ENCODE measurements at places on chromosomes 5 and 9.

GRCh38 chr5:147671365-147671764 lies 111.2 kb downstream of the JAKMIP2 start:
- no peak for DNase-seq

GRCh38 chr9:77831781-77832180 lies 183.7 kb upstream of the GNA14 start:
- DNase-seq: no peak

GRCh38 chr5:174720612-174721529 lies 3.5 kb upstream of the MSX2 start:
- no peak for DNase-seq

DNA sequence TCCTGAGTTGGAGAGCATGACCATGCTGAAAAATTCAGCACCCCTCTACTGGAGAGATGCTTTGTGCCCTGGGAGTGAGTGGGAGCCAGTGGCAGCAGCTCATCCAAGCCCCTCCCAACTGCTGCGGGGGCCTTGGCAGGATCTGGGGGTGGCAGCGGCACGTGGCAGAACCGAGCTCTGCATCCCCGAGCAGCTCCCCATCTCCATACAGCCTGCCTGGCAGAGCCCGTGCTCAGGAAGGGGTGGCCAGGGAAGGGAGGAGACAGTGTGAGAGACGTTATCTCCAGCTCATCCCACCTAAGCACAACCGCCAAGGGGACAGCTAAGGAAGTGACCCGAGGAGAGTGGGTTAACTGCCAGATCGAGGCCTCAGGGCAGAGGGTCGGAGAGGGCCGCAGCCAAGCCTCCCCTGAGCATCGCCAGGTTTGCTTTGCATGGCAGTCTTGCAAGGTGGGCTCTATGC lies 17.2 kb upstream of the DPM2 start:
- no peak for DNase-seq

DNA sequence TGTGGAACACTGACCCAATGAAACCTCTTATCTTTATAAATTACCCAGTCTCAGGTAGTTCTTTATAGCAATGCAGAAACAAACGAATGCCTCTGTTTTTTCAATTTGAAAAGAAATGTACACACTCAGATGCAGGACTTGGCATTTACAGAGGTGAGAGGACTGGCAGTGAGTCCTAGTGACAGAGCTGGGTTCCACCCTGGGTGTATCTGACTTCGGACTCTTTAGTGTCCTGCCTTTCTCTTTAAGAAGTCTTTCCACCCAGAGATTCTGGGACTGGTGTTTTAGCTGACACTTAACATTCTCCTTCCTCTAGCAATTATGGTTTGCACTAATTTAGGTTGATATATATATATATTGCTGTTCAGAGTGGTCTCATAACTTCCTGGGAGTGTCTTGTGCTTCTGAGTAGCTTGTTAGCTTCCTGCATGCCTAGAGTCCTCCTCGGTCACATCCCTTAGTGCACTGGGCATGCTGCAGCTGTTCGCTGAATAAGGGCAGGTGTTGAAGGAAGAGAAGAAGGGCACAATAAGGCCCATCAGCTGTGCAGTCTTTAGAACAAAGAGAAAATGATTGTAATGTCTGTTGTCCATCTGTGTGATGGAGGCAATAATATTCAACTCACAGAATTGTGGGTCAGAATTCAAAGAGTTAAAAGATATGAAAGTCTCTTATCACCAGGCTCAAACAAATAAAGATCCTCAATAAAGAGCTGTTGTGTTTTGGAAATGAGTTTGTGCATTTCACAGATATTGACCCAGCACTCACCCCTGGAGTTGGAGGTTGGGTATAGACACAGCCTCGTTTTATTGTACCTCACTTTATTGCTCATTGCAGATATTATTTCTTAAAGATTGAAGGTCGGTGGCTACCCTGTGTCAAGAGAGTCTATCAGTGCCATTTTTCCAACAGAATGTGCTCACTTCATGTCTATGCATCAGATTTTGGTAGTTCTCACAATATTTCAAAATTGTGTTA lies 187.1 kb downstream of the TRIM32 start:
- DNase-seq: no peak

- no peak for DNase-seq
Observed at GRCh38 chr5:133731951-133732350, 119.6 kb upstream of the FSTL4 start.

DNA sequence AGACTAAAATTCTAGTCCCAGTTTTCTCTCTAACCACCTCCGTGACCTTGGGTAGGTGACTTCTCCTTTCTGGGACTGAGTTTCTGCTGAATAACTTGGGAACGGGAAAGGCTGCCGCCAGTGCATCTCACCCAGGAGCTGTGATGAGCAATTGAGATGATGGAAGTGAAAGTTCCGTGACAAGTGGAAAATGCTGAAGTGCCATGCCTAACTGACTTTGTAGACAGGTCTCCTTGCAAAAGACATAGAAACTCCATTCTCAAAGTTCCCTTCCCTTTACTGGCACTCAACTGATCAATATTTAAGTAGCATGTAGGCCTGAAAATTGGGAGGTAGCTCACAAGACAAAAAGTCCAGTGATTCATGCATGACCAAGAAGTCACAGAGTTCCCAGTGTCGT lies 6.3 kb upstream of the ADAM19 start:
- no peak for DNase-seq

DNA sequence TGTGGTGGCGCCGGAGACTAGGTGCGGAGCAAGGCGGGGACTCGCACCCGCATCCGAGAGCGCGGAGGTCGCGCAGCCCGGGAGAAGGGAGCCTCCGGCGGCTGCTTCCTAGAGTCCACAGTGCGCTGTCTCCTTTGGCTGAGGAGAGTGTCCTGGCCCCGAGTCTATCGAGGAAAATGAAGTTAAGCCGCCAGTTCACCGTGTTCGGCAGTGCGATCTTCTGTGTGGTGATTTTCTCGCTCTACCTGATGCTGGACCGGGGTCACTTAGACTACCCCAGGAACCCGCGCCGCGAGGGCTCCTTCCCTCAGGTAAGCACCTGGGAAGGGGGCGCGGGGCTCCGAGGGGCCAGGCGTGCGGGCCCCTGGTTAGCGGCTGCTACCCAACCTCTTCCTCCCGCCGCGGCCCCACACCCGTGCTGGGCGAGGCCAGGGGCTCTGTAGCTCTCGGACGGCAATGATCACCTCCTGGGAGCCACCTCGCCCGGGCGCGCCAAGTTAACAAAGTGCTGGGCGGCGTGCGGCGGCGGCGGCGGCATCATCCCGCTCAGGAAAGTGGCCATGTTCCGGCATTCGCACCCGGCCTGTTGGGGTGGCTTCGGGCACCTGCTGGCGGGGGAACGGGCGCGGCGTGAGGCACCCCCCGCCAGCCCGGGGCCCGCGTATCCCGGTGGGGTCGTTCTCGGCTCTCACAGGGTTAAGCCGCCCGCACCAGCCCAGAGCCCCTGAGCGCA lies 681 bp downstream of the MAN2A1 start:
- peak; percentile 44 for DNase-seq

GRCh38 chr9:136361047-136361753 lies 2.3 kb downstream of the DNLZ start:
- no peak for DNase-seq

- no peak for DNase-seq
Observed at GRCh38 chr5:42991404-42992087, 48.6 kb downstream of the ANXA2R start.

- DNase-seq: no peak
Observed at GRCh38 chr5:53871050-53871449, 310.6 kb downstream of the NDUFS4 start.

DNA sequence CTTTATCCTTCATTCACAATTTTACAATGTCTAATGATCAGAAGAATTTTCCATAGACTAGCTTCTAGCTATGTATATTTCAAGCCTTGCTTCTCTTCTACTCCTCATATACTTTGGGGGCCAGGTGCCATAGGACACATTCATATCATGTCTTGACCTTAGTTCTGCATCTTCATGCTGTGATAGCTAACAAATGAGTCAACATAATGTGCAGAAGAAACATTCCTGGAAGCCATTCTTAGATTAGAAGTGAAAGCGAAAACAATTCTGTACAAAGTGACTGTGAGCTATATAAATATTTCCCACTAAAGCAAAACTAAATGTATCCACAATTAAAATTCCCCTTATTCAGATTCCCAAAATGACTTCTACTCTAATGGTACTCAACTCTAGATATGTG lies 320.2 kb upstream of the NREP start:
- no peak for DNase-seq

DNA sequence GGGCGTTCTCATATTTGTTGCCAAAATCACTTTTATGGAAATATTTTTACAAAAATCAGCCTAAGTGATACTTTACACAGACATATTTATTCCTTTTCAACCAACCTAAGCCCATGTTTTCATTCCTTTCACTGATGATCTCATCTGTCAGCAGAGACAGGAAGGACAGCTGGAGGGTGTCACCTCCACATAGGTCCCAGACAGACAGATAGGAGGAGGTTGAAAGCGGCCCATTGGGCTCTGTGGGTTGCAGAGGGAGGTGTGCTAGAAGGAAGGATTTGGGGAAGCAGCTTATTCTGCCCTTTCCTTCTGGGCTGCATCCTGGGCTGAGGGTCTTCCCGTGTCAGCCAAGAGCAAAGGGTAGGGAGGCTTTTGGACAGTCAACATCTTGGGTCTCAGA lies 26.0 kb upstream of the SEMA4D start:
- peak; percentile 50 for DNase-seq

DNA sequence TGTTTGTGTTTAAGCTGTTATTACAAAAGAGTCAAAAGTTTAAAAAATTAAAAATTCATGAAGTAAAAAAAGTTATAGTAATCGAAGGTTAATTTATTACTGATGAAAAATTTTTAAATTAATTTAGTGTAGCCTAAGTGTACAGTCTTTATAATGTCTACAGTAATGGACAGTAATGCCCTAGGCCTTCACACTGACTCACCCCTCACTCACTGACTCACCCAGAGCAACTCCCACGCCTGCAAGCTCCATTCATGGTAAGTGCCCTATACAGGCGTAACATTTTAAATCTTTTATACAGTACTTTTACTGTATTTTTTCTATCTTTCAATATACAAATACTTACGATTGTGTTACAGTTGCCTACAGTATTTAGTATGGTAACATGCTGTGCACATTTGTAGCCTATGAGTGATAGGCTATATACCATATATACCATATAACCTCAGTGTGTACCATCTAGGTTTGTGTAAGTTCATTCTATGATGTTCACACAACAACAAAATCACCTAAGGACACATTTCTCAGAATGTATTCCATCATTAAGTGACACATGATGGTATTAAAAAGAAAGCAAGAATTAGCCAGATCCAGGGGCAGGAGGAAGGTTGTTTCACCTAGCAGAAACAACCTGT lies 40.1 kb downstream of the DCAF10 start:
- DNase-seq: no peak

DNA sequence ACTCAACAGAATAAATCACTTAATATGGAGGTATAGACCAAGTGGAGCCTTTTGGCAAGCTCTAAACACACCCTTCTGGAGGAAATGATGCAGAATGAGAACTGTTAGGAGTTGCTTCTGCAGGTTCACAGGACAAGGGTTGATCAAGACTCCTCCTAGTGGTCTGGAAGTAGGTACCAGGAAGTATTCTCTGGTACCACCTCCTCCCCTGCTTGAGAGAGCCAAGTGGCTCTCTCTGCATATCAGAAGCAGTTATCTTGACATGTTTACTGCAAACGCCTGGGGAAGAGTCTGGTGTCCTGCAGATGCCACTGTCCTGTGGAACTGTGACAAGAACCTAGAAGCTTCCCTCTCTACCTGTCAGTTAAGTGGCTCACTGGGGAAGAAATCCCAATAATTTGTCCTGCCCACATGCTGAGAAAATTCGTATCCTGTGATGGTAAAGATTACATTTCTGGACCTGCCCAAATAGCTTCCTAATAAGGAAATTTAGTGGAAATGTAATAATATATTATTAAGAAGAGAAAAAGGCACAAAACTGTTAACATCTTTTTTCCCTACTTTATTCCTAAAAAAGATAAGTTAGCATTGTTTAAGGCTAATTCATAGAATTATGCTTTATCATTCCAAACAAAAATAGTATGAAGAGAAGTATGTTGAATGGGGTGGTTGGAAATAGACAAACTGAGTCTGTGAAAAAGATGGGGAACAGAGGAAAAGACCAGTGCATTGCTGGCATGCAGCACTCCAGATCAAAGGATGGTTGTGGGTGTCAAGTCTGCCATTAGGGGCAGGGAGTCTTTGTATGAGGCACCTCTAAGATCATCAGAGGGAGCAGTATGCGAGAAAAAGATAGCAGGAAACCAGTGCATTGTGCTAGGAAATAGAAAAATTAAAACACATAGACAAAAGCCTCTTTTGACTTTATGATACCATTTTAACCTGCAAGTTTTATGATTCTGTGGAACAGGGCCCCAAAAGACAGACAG lies 118.8 kb downstream of the CDC42SE2 start:
- DNase-seq: peak; percentile 35

DNA sequence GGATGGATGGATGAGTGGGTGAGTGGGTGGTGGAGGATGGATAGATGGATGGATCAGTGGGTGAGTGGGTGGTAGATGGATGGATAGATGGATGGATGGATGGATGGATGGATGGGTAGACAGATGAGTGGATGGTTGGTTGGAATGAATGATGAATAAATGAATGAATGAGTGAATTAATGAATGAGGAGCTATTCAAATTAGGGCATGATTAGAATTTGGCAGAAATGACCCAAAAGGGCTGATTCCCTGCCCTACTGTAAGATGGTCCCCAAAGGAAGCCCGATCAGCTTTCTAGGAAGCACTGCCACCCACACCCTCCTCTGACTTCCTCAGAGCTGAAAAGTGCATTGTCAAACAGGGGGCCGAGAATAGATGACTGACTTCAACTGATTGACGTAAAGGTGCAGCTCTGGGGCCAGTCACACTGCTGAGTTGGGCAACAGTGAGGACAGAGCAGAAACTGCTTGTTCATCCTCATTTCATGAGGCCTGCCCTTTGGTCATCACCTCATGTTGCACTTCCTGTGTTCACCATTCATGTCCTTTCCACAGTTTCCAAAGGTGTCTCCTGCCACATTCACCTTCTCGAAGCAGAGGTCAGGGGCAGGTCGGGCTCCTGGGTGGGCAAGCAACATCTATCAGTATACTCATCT lies 34.3 kb downstream of the NIPAL4 start:
- no peak for DNase-seq

DNA sequence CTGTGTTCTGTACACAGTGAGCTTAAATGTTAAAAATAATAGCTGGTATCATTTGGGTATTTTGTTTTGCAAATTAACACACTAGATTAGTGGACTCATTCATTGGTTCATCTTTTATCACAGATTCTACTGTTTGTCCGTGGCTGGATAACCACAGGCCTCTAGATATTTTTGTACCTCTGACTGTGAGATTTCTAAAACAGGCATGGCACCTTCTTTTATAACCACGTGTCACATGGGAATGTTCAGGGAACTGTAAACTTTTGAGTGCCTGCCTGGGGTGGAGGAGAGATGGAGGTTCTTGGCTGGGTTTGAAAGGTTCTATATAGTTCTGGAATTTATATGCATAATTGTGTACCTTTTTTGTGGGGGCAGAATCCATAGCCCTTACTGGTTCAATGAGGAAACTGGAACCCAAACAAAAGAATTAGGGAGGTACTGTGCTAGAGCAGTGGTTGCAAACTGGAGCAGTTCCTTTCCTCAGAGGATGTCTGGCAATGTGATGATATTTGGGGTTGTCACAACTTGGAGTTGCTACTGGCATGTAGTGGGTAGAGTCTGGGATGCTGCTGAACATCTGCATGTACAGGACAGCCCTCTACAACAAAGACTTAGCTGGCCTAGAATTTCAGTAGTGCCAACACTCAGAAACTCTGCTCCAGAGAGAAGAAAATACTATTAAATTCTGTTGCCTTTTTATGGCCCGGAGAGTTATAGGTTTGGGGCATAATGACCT lies 16.9 kb downstream of the TLE4 start:
- DNase-seq: no peak

Measured in activated CD8-positive, alpha-beta memory T cell treated with anti-CD3 and anti-CD28 coated beads, Interleukin-2, amount 50 U/mL, for 4 hours (primary cell).